ENCODE measurements at places on chromosomes 1 and 21.

DNA sequence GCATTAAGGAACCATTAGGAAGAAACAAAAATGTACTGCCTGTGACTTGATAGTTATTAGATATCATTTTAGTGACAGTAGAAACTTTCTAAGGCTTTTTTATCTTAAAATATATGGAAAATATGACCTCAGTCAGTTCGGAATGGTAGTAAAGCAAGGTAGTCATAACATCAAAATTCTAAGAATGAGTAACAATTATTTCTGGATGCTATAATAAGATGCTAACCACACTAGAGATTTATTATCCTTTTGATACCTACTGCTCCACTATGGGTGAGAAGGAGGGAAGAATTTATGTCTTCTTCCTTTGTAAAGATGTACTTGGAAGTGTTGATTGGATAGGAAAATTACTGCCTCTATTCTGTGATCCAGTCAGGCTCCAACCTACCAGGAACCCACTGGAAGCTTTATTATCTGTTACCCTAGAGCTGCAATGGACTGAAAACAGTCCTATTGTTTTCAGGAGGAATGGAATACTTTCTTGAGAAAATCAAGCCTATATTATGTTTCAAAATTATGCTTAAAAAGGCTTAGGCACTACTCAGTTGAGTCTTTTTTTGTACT is 8.8 kb downstream of the FMN2 start:
- no peak for DNase-seq

DNA sequence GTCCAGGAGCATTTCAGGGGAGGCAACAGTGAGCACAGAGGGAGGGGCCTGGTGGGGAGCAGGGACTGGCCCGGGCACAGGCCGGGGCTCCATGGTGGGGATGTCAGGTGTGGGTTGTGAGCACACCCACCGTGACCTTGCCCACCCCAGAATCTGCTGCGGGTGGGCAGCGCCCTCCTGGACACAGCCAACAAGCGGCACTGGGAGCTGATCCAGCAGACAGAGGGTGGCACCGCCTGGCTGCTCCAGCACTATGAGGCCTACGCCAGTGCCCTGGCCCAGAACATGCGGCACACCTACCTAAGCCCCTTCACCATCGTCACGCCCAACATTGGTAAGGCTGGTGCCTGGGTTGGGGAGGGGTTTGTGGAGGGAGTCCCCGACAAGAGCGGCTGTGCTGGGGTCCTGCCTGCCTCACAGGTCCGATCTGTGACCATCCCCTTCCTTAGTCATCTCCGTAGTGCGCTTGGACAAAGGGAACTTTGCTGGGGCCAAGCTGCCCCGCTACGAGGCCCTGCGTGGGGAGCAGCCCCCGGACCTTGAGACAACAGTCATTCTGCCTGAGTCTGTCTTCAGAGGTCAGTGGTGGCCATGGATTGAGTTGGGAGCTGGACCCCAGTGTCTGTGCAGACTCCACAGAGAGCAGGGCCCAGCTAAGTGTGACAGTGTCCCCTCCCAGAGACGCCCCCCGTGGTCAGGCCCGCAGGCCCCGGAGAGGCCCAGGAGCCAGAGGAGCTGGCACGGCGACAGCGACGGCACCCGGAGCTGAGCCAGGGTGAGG is 14.3 kb downstream of the PSRC1 start:
- no peak for DNase-seq

DNA sequence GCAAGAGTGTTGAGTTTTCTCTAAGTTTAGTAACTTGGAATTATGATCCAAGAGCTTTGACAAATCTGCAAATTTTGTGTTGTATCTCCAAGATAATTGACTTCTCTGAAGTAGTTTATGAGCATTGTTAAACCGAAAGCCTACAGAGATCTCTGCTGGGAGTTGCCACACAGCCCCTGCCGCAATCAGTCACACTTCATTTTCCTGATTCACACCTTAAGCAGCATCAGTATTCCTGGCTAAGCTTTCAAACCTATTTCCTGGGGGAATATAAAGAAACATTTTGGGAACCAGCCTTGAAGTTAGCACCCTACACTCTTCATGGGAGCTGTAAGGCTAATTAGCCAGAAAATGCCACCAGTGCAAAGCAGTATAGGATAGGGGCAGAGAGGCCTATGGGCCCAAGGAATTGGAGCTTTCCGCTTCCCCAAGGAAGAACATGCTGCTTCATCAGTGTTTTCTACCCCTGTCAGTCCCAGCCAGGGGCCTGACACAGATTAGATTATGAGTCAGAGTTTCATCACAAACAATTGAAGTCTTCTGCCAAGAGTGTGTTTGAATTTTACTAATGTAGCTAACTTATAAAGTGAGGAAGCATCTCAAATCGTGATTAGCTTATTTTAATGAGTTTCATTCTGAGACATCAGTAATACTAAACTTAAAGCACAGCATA is 23.2 kb upstream of the CACYBP start:
- DNase-seq = no peak

DNA sequence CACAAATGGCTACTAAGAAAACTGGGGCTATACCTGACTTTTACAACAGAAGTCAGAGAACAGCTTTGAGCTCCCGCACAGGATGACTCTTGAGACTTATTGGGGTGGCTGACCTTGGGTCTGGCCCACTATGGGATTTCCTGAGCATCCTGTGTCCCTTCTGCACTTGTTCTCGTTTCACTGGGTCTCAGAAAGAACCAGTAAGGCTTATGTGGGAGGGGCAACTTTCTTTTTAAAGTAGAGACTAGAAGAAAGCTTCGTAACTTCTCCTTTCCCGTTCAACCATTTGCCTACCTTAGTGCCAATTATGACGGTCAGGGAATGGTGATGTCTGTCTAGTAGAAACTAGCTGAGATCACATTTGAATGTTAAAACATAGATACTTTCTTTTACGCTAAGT is 59.5 kb upstream of the C1orf105 start:
- DNase-seq = no peak

- DNase-seq = no peak
Measured at GRCh38 chr1:18151436-18152122, 44.0 kb downstream of the IGSF21 start.

GRCh38 chr1:99239690-99240089 is 24.6 kb upstream of the PLPPR4 start:
- DNase-seq = no peak

DNA sequence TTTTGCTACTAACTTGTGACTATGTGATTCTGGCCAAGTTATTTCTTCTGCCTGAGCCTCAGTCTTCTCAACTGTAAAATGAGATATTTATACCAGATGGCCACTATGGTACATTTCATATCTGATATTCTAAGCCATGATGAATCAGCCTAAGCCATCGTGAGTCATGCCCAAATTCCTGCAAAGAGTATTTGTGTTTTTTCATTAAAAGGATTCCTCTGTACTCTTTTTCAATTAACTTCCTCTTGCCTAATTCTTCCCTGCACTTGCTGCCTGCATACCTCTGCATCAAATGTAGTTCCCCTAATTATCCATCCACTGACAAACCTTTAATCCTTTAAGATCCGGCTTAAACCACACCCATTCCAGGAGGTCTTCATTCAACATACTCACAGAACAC is 575.1 kb upstream of the BEND5 start:
- DNase-seq = no peak

DNA sequence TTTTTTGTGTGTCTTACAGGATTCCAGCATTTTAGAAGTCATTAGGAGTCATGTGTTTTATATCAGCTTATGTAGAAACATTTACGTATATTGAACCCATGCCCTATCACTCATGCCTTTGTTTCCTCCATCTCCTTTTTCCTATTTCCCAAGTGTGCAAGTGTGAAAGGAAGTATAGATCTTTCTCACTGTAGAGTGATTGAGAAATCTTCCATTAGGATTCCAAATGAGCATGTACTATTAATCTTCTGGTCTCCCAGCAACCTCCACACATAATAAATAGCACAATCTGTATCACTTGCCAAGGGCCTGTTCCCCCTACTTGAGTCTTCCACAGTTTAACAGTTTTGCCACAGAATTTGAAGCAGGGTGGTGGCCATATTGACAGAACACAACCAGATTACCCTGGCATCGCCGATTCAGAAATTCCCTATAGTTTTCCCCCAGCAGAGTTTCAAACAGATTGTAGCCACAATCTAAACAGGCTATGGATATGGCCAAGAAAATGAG is 1052.8 kb downstream of the TTLL7 start:
- no peak for DNase-seq

DNA sequence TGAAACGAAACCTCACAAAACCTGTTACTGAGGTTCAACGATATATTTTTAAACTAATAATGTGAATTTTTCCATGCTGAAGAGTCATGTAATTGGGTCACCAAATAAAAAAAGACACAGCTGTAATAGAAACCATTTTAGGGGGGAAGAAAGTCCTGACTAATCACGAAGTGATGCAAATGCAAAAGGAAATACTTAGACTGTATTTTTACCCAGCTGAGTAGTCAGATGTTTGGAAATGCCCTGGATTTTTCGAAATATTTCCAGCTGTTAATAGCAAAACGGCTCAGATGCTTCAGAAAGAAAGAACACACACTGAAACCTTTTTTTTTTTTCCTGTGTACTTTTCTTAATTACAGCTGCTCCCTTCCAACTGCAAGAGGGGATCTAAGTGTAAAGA is 210.3 kb downstream of the SETD4 start:
- DNase-seq = no peak

DNA sequence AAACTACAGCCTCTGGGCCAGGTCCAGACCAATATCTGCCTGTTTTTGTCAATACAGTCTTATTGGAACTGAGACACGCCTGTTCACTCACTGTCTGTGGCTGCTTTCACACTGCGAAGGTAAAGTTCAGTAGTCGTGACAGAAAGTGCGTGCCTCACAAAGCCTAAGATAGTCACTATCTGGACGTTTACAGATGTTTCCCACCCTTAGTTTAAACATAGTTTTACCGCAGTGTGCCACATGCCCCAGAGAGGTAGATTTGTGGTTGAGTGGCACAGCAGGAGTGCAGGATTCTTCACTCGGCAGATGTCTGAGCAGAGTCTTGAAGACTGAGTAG is 61.9 kb downstream of the NFASC start:
- DNase-seq = no peak

DNA sequence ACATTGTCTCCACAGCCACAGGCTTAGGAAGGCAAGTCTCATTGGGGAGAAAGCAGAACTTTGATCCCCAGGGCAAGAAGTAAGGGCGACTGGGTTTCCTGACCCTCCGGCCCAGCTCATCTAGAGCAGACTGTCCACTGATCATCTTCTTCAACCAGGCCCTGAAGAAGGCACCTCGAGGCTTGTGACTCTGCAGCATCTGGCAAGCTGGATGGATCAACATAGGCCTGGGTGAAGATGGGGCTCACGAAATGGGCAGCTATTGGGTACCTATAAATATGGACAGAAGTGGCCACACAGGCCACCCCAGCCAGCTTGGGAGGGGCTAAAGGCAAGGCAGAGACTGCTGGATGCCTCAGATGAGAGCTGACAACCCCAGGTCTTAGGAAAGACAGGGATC is 13.0 kb downstream of the TAL1 start:
- no peak for DNase-seq

GRCh38 chr1:100834777-100835660 is 59.6 kb downstream of the EXTL2 start:
- no peak for DNase-seq

- DNase-seq = peak; percentile 27
Measured at GRCh38 chr1:77281491-77282186, at the start of gene AK5. AK5 (plus strand) TSS chr1:77282019; CDS start chr1:77282314, 295 bp downstream.

DNA sequence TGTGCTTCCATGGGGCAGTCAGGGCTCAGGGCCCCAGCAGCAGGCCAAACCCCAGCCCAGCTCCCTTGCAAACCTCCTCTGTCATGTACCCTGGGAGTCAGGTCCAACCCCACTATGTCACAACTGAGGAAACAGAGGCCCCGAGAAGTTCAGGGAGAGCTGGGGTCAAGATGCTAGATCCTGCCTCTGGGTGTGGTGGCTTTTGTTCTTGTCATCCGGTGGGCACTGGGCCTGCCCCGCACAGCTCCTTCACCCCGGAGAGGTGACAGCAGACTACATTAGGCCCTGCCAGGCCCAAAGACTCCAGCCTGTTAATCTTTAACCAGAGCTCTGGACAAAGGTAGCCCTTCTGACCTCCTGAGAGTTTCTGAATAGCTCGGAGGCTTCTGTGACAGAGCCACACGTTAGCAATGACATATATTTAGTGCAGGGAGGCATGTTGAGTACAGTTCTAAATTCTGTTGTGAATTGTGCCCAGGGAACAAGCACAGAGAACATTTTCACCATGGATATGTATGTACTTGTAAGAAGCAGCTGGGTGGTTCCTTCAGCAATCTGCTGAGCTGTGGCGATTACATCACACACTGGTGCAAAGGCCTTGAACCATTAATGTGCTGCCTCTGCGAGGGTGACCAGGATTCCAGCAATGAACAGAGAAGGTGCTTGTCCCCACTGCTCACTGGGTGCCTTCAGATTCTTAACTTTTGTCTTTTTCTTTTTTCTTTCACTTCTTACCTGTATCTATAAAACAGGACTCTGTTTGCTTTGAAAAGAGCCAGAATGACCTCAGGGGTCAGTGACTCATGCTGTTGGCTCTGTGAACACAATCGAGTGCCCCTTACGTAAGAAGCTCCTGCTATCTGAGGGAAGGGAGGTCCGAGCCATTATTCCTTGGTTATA is 102.8 kb downstream of the RHOU start:
- DNase-seq = no peak

GRCh38 chr1:113434874-113435175 is 44.5 kb downstream of the MAGI3 start:
- DNase-seq = no peak

- DNase-seq = no peak
Measured at GRCh38 chr1:1281533-1282321, 1.5 kb downstream of the SCNN1D start.

GRCh38 chr1:64686828-64687724 is 57.8 kb upstream of the RAVER2 start:
- peak; percentile 13 for DNase-seq

- DNase-seq = no peak
Measured at GRCh38 chr1:225825607-225826007, 15.7 kb downstream of the EPHX1 start.

- no peak for DNase-seq
Measured at GRCh38 chr1:25099343-25099951, 132.9 kb downstream of the SYF2 start.

DNA sequence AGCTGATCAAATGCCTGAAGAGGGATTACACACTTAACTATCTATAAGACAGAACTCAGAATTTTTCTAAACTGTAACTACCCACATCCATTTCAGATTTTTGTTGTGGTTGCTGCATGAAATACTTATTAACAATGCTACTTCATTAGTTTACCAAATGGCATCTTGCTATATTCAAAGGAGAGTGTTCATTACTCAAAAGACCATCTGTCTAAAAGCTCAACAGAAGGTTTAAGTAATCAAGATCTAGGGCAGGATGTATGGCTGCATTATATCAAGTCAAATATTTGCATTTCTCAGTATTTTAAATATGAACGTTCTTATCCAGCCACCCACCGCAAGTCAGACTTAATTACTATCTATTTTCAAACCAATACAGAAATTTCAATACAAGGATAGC is 79.9 kb downstream of the SIPA1L2 start:
- no peak for DNase-seq

DNA sequence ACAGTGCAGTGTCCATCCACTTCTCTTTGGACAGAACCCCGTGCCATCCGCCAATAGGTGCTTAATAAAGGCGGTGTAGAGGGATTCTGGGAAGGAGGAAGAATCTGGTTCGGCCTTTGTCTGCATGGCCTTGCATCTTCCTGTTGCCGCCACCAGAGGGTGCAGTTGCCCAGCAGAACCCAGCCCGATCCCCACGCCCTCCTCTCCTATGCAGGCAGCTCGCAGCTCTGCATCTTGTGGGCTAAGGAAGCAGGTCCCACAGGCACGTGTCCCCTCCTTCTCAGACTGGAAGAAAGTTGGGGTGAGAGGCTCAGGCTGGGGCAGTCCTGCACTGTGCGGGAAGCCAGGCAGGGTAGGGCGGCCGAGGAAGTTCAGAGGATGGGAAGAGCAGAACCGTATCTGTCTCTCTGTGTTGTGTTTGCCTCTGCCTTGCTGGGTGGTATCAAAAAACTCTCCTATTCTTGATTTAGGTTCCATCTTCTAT is 20.8 kb downstream of the NAV1 start:
- DNase-seq = peak; percentile 46
